T-helper 2 cell (primary cell): ENCODE measurements at places on chromosomes 11 and 22.

- DNase-seq: no peak
Observed at GRCh38 chr22:22938672-22939587, 51.3 kb downstream of the IGLL5 start.

- no peak for DNase-seq
Observed at GRCh38 chr11:125945797-125946520, at the start of gene VSIG10L2. Gene VSIG10L2, plus strand, starts transcription at chr11:125946044. Its CDS starts 12 bp downstream, at chr11:125946056.

- no peak for DNase-seq
Observed at GRCh38 chr22:50186761-50187523, 1.2 kb downstream of the TRABD start.

DNA sequence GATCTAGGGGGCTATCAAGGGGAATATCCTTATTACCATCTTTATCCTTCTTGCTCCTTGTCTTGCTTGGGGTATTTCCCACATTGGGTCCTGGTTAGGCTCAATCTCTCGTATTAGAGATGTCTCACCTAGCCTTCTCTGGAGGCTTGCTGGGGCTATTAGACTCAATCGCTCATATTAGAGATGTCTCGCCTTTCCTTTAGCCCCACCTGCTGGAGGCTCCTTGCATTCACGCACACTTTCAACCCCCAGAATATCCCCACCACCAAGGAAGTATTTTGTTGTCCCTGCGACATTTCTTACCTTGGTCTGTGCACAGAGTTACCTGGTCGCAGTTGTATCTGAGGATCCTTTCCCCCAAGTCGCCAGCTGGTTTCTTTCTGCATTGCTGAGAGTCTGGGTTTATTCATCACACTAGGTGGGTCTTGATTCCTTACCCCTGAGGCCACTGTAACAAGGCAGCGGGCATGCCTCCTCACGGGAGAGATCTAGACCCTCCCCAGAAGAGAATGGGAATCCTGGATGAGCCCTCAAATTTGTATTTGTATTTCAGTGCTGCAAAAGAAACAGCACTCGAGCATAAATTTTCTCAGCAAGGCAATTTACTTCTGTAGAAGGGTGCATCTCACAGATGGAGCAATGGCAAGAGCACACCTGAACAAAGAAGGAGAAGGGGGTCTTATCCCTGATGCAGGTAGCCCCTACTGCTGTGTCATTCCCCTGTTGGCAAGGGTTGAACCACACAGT is 15.9 kb upstream of the HYLS1 start:
- no peak for DNase-seq

DNA sequence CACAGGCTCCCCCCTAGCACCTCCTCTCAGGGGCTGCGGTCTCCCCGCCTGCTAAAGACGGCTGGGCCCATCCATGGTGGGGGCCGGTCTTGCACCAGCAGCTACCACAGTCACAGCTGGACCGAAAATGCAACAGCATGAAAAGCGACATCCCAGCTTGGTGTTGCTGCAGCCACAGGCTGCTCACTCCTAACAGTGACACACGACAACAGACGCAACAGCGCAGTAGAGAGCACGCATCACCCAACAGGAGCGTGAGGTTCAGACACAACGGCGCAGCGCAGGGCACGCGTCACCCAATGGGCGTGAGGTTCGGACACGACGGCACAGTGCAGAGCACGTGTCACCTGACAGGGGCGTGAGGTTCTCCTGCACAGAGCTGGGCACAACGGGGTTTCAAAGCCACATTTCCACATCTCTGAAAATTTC is 24.1 kb downstream of the TOLLIP start:
- DNase-seq: no peak

GRCh38 chr11:38005597-38005996 is 1407.6 kb upstream of the RAG2 start:
- no peak for DNase-seq

GRCh38 chr11:66146074-66146473 is 76.0 kb downstream of the PACS1 start:
- DNase-seq: no peak

- peak; percentile 28 for DNase-seq
Observed at GRCh38 chr11:86047275-86047991, 21.5 kb downstream of the PICALM start.

DNA sequence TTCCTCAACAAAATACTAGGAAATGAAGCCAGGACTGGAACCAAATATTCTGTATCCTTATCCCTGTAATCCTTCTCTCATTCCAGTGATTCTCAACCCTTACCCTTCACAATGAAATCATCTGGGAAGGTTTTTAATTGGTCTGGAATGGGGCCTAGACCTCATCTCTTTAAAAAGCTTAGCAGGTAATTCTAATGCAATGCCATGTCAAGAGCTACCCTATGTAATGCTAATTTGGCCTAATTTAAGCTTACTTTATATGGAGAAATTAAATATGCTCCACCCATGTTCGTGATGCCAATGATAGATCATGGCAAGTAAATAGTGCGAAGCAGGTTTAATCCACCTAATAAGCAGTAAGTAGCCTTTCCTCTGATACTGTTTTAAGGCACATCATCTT is 101.7 kb downstream of the SGSM3 start:
- no peak for DNase-seq

- no peak for DNase-seq
Observed at GRCh38 chr11:36156161-36156816, 132.9 kb downstream of the COMMD9 start.

DNA sequence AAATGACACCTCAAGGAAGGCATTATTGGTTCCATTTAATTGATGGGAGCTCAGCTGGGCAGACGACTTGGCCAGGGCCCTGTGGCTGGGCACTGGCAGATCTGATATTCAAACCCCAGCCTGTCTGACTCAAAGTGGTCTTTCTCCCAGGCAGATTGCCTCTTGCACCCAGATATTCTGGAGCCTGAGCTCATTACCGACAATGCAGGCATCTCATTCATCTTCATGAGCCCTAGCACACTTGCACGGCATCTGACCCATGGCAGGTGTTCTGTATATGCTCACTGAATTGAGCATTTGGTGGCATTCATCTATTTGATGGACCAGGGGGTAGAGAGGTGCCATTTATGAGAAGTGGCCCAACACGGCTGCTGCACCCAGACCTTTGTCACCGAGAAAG is 193.1 kb downstream of the DSCAML1 start:
- DNase-seq: no peak

DNA sequence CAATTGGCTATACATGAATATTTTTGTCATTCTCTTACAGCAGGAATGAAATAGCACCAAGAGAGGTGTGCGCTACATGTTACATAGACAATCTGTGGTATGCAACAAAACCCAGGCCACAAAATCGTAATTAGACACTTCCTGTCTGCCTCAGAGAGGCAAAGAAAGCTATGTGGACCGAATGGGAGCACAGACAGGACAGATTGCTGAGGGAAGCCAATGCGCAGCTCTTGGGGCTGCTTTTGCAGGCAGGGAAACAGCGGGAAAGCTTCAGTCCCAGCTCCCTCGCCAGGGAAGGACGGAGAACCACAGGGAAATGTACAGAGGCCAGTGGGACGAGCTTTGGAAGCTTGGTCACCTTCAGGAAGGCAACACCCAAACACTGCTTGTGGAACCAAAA is 40.9 kb downstream of the SERPINH1 start:
- no peak for DNase-seq

- no peak for DNase-seq
Observed at GRCh38 chr11:3231550-3231850, 717 bp downstream of the MRGPRE start.

GRCh38 chr11:10602366-10602765 is 33.9 kb upstream of the LYVE1 start:
- no peak for DNase-seq

- no peak for DNase-seq
Observed at GRCh38 chr11:66317723-66318599, 1.1 kb upstream of the CD248 start.

DNA sequence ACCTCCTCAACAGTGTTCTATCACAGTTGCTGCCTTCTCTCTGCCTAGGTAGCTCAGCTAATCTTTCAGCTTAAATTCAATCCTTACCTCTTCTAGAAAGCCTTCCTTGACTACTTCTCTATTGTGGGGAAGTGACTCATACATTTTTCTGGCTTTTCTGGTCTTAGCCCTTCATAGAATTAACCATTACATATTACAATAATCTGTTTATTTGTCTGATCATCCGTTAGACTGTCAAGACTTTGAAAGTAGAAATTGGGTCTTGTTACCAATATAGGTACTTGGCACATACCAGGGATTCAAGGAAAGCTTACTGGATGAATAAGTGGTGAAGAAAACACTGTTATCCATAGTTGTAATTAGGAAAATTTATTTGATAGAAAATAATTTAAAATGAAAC is 89.6 kb downstream of the FANCF start:
- no peak for DNase-seq

DNA sequence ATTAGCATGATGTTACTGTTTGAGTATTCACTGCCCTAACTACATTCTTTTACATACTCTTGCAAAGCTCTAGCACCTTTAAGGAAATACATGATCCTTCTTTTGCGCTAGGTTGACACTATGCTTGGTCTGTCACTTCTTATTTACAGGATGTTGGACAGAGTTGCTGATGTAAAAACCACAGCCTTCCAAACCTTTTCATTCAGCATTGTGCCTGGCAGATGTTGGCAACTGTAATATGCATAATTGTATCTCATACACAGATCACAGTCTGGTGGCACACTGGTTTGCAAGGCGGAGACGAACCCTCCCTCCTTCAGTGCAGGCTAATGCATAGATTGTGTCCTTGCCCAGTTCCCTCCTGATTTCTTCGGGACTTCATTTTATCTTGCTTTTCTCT is 224.1 kb downstream of the SNX19 start:
- no peak for DNase-seq

DNA sequence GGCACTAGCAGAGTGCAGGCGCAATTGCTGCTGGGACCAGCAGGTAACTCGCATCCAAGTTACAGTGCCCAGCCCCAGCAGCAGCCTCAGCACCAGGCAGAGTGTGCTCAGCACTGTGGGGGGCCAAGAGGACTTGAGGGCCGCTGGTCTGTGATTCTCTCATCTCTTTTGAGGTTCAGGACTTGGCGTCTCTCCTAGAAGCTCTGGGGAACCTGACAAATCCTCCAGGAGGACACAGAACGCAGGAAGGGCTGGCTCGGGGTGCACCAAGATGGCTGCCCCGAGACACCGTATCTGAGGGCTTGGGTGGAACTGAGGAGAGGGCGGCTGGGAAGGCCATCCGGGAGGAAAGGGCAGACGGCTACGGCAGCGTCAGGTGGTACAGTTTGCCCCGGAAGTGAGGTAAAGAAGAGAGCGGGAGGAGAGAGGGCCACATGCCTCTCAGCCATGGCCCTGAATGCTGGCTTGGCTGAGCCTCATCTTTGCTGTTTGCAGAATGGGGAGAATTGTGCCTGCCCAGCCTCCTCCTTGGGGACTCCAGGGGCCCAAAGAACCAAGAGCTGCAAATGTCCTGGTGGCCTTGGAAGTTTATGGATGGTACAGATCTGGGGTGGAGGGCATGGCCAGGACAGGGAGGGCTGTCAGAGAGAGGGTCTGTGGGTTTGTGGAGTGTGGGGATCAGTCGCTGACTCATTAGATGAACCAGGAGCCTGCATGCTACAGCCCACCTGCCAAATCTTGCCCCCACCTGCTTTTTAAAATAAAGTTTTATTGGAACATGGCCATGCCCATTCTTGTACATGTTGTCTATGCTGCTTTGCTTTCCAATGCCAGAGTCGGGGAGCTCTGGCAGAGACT is 78.0 kb downstream of the MYEOV start:
- no peak for DNase-seq

DNA sequence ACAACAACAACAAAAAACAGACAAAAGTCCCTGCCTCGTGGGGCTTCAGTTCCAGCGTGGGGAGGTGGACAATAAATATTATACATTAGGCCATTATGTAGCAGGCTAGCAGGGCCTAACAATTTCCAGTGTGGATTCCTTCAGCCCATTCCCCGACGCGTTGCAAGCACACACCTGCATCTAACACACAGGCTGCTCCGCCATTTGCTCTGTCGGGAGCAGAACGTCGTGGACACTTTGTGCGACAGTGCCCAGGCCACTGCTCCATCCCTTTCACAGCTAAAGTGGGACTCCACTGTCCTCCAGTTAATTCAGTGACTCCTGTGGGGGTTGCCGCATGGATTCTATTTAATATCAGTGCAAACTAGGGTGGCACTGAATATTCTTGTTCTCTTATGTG is 10.9 kb upstream of the FGF3 start:
- no peak for DNase-seq

DNA sequence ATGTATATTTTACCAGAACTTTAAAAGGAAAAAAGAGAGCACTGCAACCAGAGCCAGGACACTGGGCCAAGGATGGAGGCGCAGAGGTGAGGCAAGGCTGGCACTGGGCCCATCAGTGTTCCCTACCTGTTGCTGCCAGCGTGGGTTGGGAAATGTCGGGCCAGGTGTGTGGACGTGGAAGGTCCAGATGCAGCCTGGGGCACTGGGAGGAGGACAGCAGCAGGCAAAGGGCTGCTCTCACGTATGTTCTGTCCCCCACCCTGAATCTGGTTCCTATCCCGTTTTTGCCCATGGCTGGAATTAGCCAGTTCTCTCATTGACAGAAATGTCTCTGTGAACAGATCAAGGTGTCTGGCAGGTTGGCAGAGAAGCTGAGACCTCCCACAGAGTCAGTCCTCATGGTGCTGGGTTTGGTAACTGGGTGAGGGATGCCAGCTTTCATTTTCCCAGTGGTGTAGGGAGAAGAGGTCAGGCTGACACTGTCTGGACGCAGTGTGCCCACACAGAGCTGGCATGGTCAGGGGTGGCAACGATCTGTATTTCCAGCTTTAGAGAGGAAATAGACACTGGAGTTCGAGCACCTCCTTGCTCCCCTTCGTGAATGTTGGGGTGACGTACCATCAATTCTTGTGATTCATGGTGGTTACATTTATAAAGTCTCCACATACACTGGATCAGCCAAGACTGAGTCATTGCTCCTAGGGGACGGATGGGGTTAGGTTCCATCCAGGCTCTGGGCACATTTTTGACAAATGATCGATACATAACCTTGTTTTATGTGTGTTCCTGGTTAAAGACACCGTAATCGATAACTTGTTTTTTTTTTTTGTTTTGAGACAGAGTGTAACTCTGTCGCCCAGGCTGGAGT is 4.3 kb upstream of the PNPLA3 start:
- no peak for DNase-seq

- no peak for DNase-seq
Observed at GRCh38 chr22:45838305-45838887, 138.6 kb downstream of the WNT7B start.

GRCh38 chr22:33766091-33766490 is 154.2 kb downstream of the LARGE1 start:
- no peak for DNase-seq

DNA sequence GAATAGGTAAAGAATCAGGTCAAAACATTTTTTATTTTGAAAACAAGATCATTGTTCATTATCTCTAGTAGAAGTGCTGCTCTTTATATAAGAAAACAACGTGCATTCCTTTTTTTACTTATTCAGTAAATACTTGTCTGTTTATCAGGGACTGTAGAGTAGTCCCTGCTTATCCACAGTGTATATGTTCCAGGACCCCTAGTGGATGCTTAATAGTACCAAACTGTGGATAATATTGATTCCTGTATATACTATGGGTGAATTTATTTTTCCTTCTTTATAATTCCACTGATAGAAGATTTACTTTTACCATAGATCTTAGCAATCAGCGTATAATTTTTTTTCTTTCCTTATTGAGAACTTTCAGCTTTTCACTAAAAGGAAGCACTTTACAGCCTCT is 32.6 kb downstream of the CEP295 start:
- DNase-seq: no peak

- no peak for DNase-seq
Observed at GRCh38 chr11:3738723-3739122, 58.6 kb downstream of the NUP98 start.

- no peak for DNase-seq
Observed at GRCh38 chr11:65219930-65220213, 38.1 kb downstream of the CAPN1 start.
